Astrocyte of the spinal cord (primary cell): ENCODE measurements at places on chromosomes 6 and 20.

- DNase-seq: no peak
These were observed 62.6 kb downstream of the GPR6 start for GRCh38 chr6:110040716-110041115.

- DNase-seq: no peak
These were observed 31.3 kb upstream of the TRDN start for GRCh38 chr6:123668063-123668462.

- DNase-seq: no peak
These were observed 395.2 kb downstream of the BCKDHB start for GRCh38 chr6:80501636-80502035.

DNA sequence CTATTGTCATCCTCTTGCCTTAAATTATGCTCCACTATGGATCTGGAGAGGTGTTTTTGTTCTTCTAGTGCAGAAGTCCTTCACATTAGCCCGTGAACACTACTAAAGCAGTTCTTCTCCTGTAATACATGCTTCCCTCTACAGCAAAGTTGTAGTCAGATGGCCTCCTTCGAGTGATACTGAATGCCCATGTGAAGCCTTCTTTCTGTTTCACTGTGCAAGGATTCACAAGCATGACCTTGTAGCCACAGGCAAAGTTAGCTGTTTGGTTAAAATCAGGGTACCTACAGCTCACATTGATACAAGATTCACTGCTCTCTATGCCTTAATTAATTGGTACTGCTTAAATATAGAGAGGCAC, 47.6 kb downstream of the ARHGAP18 start:
- DNase-seq: no peak

GRCh38 chr20:2150660-2151059, 49.0 kb downstream of the STK35 start:
- DNase-seq: no peak

DNA sequence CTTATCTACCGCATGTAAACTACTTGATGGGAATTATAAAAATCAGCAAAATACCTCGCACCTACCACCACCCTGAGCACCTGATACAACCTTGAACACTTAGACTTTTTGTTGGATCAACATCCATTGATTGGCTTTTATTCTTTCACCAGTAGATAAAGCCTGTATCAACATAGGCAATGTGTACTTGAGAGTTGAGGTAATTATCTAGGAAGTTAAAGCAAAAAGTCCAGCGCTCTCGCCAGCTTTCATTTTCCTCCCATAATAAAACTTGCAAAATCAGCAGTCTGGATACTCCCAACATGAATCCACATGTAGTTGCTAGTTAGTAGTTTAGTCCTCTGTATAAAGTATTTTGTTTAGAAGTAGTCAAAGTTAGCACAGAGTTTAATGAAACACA, 132.0 kb upstream of the PRDM1 start:
- DNase-seq: no peak
